T-cell (primary cell): ENCODE measurements at places on chromosomes 5 and 9. TPM values are rescaled to one million over a fixed set of nuclear protein-coding genes. Genes with fewer than 3 reads are reported as not detected.

Gene CDC25C
- total RNA-seq: 0.23 TPM

Gene FREM1
- not detected for total RNA-seq

Gene ECM2
- not detected for total RNA-seq

Gene GRXCR2
- total RNA-seq: not detected

Gene SMIM33
- 0.13 TPM for total RNA-seq

Gene SPZ1
- not detected for total RNA-seq

Gene ANKRD33B
- 3.3 TPM for total RNA-seq

Gene ADAMTSL2
- total RNA-seq: 0.76 TPM

Gene PCDHGB6
- 0.41 TPM for total RNA-seq

Gene PCA3
- not detected for total RNA-seq

Gene GABRA1
- total RNA-seq: not detected

Gene LRRC70
- total RNA-seq: 1.8 TPM

Gene CERCAM
- total RNA-seq: 0.30 TPM

Gene GPX3
- total RNA-seq: 0.49 TPM

Gene FGF18
- 0.16 TPM for total RNA-seq

Gene ZNF354C
- 8.4 TPM for total RNA-seq

Gene KLHL3
- total RNA-seq: 15.1 TPM

Gene LMX1B
- total RNA-seq: not detected

Gene BTNL9
- 0.95 TPM for total RNA-seq

Gene SPATA31D4
- not detected for total RNA-seq

Gene TNC
- 0.16 TPM for total RNA-seq

Gene ROR2
- 0.18 TPM for total RNA-seq

Gene COQ4
- total RNA-seq: 32.2 TPM

Gene CSF1R
- total RNA-seq: 0.55 TPM

Gene POU5F2
- 4.0 TPM for total RNA-seq

Gene PCDHGA11
- total RNA-seq: 0.10 TPM

Gene COL27A1
- 1.7 TPM for total RNA-seq

Gene OR1L4
- not detected for total RNA-seq

Gene FAM153A
- total RNA-seq: 99.4 TPM

Gene LRRTM2
- total RNA-seq: 0.10 TPM
